ENCODE measurements at places on chromosomes 16 and 17.
A peak's percentile ranks its signal among the peaks of the same experiment; 100 is the strongest.

- DNase-seq, result no peak
Measured at GRCh38 chr16:705431-706188, at the start of gene FBXL16. Gene FBXL16 (minus strand): TSS chr16:705801. CDS start chr16:697405, 8,396 bp downstream.

DNA sequence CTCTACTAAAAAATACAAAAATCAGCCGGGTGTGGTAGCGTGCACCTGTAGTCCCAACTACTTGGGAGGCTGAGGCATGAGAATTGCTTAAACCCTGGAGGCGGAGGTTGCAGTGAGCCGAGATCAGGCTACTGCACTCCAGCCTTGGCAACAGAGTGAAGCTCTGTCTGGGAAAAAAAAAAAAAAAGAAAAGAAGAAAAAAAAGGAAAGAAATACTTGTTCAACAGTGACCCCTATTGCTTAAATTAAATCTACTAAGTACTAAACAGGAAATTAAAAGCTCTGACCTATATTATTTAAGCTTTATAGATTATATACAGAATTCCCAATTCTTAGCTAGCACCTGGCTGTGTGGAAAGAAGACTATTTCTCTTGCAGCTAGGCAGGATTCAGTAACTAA is 48.9 kb downstream of the FBXL20 start:
- no peak for DNase-seq

DNA sequence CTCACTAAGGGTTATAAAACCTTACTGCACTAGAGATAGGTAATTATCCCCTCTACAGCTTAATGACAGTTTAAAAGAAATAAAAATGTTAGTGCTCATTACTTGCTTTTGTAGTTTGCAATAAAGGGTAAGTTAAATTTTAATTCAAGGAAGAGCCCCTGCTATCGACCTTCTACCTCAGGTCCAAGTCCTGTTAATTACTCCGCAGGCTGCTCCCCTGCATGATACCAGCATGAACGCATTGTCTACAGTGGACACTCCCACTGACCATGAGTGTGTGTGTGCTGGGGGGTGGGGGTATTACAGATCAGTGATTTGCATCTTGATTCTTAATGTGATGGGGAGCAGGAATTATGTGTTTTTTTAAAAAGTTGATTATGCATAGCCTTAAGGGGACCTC is 103.1 kb downstream of the AATF start:
- DNase-seq, result no peak

GRCh38 chr16:88705801-88706228 is 393 bp downstream of the RNF166 start:
- no peak for DNase-seq

GRCh38 chr16:4060009-4060408 is 56.2 kb downstream of the ADCY9 start:
- peak; percentile 25 for DNase-seq

- peak; percentile 84 for DNase-seq
Measured at GRCh38 chr16:30921748-30922419, 1.5 kb upstream of the FBXL19 start.

GRCh38 chr16:70582280-70582978 is 58.8 kb downstream of the SF3B3 start:
- DNase-seq, result no peak

DNA sequence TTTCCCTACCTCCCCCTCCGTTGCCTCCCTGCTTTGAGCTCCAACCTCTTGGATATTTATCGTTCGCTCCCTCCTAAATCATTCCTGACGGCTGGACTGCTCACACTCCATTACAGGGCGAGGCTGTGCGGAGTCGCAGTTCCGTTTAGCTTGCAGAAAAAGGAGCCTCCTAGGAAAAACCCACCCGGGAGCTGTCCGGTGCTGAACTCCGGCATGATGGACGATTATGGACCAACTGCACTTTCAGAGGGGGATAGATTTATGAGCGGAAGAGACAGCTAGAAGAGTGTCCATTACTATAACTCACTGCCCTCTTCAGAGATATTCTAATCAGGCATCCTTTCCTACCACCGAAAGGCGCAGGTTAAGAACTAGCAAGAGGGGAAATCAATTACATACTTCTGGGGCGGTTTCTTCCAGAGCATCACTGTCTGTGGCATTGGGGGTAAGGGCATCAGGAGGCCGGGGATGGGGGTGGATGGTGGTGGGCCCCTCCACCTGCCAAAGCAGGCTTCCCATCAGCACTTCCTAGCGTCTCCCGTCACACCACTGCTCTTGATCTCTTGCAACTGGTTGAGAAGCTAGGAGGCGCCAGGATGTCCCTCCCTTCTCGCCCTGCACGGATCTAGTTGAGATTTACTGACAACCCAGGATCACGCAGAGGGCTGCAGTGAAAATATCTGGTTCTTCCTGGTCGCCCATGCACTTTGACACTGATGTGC is 251.2 kb downstream of the ENGASE start:
- DNase-seq, result no peak

- no peak for DNase-seq
Measured at GRCh38 chr16:24491731-24492130, 47.6 kb upstream of the RBBP6 start.

GRCh38 chr16:23351360-23351759 is 49.3 kb downstream of the SCNN1B start:
- no peak for DNase-seq

- DNase-seq, result no peak
Measured at GRCh38 chr17:60355663-60356594, 36.0 kb downstream of the USP32 start.

GRCh38 chr17:43027091-43028032 is 2.3 kb downstream of the RND2 start:
- no peak for DNase-seq

DNA sequence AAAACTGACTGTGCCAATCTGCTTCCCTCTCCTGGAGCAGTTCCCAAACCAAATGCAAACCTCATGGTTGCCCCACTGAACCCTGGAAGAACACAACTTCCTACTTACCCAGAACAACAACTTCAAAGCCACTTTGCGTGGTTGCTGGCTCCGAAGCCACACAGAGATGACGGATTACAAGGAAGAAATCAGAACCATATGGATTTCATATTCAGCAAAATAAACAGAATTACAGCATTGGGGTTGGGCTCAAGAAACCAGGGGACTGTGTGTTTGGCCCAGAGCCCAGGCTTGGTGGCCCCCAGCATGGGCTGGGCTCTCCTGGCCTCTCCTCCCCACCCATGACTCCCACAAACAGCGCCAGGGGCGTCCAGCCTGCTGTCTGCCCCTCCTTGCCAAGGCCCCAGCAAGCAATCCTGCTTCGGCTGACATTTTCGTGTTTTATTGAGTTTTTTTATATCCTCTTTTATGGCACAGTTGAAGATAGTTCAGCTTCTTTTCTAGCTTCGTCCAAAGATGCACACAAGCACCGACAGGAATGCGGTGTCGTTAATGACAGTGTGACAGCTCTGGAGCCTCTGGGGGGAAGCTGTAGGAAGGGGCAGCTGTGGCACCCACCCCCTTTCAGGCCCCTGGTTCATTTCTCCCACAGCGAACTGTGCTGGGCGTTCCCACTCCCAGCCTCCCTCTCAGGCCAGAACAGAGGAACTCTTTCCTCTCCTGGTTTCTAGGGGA is 137.1 kb downstream of the GAS7 start:
- DNase-seq, result no peak

- no peak for DNase-seq
Measured at GRCh38 chr16:52473096-52473495, 73.8 kb downstream of the TOX3 start.

DNA sequence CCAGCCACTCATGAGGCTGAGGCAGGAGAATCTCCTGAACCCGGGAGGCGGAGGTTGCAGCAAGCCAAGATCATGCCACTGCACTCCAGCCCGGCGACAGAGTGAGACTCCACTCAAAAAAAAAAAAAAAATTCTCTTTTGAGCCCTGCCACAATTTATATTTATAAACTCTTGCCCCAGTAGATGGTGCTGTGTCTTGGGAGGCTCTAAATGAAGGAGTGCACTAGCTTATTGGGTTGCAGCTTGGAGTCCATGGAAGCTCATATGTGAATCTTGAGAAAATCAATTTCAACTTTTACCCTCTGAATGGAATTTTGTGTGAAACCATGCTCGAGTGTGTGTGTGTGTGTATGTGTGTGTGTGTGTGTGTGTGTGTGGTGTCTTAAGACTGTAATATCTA is 420.1 kb downstream of the HS3ST4 start:
- DNase-seq, result no peak

DNA sequence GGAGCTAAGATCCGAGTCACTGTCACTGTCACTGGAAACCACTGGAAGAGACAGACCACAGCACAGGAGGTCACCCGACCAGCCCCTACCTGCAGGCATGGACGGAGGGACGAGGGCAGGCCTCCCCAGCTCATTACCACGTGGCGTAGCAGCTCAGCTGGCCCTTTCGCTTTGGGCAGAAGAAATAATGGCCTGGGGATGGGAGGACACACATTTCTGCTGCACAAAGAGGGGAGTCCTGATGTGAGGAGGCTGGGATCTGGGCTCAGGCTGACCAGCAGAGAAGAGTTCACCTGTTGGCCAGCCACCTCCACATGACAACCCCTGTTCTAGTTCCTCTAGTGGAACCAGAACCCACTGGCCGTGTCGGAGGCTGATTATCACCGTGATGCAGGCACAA is 38.2 kb upstream of the DOC2B start:
- DNase-seq, result no peak

DNA sequence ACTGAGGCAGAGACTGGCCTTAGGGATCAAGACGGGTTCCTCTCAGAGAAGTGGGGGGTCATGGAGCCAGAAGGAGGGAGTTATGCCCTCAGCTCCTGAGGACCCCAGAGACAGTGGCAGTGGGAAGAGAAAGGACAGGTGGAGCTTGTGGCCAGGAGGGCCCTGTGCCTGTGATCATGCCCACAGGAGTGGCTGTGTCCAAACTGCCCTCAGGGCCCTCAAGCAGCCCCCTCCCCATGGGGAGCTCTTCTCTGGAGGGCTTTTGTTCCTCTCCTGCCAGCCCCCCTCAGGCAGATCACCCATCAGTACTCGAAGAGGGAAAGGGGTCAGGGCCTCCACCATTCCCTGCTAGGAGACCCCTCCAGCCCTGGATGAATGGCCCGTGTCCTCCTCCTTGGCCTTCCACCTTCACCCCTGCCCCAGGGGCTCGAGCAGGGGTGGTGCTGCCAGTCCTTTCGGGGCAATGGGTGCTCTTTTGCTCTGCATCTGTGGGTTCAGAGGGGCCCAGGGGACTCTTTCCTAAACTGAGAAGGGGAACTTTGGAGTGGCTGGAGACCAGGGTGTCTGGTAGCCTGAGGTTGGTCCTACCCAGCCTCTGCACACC is 52.7 kb downstream of the BEAN1 start:
- no peak for DNase-seq
